Stimulated activated CD8-positive, alpha-beta memory T cell treated with anti-CD3 and anti-CD28 coated beads, Interleukin-2, amount 100 ng/mL, for 48 hours (primary cell): ENCODE measurements at places on chromosomes 12 and 14.

DNA sequence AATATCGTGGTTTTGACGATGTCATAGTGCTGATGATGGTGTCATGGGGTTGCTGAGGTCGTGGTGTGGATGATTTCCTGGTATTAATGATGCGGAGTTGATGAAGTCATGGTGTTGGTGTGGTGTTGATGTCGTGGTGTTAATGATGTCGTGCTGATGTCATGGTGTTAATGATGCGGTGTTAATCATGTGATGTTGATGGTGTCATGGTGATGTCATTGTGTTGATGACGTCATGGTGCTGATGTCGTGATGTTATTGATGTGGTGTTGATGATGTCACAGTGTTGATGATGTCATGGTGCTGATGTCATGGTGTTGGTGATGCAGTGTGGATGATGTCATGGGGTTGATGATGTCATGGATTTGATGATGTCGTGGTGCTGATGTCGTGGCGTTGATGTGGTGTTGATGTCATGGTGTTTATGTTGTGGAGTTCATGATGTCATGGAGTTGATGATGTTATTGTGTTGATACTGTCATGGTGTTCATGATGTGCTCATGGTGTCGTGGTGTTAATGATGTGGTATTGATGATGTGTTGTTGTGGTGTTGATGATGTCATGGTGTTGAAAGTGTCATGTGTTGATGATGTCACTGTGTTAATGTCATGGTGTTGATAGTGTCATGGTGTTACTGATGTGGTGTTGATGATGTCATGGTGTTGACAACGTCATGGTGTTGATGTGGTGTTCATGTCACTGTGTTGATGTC, 48.5 kb upstream of the RIMBP2 start:
- no peak for DNase-seq

DNA sequence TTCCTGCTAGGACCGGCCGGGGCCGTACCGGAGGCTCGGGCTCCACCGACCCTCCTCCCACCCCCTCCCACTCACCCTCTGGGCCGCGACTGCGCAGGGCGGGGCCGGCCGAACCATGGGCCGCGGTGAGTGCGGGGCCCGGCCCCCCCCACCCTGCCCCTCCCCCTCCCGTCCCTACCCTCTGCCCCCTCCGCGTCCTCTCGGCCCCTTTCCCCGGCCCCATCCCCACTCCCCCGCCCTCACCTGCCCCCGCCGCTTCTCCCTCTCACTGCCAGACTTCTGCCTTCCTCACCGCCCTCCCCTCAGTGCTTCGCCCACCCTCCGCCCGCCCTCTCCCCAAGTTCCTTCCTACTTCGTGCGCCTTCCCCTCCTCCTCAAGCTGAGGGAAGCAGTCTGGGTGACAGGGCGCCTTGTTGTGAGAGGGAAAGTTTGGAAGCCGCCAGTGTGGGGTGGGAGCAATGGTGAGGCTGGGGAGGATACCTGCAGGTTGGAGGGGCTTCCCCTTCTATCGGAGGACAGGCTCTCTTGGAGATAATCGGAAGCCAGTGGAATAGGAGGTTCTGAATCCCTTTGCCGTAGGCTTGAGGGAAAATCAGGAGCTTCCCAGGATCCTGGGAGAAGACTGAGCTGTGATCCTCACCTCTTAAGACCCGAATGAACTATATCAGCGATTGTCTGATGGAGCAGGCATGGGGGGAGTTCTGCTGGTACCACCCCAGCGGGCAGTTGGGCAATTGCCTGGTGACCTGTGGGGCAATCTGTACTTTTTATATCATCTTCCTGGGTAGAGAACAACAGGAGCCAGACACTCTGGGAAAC, 472 bp downstream of the MBD6 start:
- DNase-seq, result no peak

DNA sequence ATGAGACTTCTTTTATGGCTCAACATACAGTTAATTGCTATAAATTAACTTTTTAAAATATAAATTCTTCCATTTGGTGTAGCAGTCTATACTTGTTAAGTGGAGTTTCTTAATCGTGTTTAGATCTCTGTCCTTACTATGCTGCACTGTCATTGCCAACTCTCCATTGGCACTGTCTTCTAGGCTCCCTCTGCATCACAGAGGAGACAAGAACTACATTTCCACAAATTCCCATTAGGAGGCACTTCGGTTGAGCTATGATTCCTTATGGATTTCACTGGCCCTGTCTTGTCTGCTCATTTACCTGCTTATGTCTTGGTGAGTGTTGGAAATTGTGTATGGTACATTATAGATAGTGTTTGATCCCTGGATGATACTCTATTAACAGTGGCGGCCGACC, 630.9 kb upstream of the ATXN7L3B start:
- no peak for DNase-seq

DNA sequence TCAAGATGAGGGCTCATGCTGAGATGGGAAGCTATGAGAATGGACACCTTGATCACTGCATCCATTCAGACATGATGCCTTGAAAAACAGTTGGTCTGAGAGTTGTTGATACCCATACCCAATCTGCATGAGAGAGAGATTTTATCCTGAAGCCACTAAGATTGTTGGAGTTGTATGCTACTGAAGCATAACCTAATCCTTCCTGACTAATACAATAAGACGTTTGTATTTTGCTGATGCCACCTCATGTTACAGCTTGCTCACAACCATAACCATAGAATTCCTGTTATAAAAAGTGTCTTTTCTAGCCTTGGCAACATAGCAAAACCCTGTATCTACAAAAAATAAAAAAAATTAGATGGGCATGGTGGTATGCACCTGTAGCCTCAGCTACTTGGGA, 12.7 kb upstream of the SERPINA1 start:
- no peak for DNase-seq

- no peak for DNase-seq
Observed at GRCh38 chr12:40313928-40314327, 89.1 kb downstream of the LRRK2 start.

DNA sequence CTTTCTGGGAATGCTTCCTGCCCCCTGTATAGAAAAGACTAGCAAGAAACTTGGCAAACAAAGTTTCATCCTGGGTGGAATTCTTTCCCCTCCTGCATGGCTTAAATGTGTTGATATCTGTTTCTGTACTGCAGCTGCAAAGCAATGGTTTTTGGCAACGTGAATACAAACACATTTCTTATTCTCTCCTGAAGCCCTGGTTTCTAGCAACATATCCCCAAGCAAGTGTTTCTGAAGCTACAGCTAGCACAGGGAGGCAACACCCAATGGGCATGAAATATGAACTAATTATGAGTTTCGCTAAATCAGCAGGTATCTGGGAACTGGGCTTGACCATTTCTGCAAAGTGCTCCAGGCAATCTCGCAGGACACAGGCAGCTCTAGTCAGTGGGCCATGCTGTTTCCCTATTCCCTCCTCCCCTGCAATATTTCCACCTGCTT, 392.3 kb upstream of the TMPO start:
- DNase-seq, result no peak

GRCh38 chr14:94559638-94560290, 1.5 kb upstream of the SERPINA4 start:
- no peak for DNase-seq

DNA sequence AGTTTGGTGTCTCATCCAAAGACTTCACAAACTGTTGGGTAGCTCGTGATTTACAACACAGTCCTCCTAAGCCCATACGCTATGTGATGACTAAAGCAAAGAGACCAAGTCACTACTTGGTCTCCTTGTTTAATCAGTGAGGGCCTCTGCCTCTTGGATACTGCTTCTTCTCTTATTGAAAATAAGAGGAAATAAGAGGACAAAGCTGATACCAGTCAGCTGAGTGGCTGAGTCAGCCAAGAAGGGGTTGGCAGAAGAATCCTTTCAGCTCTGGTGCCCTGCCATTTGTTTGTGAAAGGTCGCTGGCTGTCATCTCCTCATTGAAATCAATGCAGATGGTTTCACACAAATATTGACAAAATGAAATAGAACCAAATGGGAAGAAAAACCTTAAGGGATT, 67.5 kb upstream of the SLC35F4 start:
- no peak for DNase-seq

DNA sequence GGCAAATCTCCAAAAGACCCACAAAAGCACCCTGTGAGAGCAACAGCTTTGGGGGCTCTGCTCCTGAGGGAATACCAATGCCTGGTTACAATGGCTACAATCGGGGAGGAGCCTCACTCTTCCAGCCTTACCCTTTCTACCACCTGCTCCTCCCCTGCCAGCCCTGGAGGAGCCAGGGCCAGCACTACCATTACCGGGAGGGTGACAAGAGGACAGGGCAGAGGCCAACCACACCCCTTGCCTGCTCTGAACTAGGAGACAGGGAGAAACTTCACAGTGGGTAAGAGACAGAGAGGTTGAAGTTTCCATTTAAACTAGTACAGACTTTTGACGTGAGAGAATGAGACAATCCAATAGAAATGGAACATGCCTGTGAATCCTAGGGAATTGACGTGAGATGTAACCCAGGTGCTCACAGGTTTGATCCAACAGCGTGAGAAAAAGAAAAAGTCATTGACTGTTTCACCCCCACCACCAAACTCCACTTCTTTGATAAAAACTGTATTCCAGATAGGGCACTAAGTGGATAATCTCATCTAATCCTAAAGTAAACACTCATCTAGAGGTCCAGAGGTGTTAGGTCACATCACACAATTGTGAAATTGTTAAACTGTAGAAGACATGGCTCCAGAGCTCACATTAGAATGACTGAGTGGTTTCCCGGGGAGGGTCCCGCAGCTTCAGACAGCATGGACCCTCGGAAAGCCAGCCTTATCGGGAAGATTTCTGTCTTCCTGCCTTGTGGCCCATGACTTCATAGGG, 8.4 kb upstream of the TC2N start:
- no peak for DNase-seq

- no peak for DNase-seq
Observed at GRCh38 chr14:77044783-77045237, 16.3 kb upstream of the IRF2BPL start.

DNA sequence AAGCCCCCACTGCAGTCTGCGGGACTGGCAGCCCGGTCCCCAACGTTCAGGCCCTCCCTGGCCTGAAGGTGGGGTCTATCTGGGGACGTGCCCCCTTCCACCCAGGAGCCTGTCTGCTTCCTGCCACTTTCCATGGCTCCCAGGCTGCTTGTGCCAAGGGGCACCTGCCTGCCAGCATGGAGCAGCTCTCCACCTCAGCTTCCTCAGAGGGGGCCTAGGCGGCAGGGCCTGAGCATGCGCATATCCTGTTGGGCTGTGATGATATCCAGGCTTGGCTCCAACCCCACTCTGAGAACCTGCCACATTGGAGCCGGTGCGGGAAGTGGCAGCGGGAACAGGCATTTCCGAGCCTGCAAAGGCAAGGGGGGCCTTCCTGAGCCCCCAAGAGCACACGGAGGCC, 57.4 kb downstream of the FUT8 start:
- DNase-seq, result no peak

- DNase-seq, result no peak
Observed at GRCh38 chr12:131030472-131031328, 77.0 kb downstream of the ADGRD1 start.

DNA sequence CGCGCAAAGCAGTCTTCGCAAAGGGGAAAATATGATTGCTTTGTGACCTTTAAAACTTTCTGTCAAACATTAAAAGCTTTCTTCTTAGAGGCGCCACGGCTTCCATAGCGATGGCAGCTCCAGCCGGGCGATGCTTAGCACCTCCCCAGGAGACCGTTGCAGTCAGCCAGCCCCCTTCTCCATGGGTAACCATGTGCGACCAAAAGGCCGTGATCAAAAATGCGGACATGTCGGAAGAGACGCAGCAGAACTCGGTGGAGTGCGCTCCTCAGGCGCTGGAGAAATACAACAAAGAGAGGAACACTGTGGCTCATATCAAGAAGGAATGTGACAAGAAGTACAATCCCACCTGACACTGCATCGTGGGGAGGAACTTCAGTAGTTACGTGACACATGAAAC, 12.7 kb upstream of the STON2 start:
- no peak for DNase-seq

DNA sequence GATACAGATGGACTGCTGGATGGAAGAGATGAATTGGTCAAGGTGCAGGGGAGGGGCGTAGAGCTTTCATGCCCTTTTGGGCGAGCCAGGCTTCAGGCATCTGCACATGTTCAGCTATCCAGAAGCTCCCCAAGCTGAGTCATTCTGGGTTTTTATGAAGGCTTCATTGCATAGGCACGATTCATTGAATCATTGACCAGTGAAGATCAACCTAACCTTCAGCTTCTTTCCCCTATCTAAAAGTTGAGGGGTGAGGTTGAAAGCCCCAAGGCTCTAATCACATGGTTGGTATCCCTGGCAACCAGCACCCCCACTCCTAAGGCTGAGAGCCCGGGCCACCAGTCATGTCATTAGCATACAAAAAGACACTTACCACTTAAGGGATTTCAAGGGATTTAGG, 36.3 kb downstream of the RPS29 start:
- DNase-seq, result no peak

DNA sequence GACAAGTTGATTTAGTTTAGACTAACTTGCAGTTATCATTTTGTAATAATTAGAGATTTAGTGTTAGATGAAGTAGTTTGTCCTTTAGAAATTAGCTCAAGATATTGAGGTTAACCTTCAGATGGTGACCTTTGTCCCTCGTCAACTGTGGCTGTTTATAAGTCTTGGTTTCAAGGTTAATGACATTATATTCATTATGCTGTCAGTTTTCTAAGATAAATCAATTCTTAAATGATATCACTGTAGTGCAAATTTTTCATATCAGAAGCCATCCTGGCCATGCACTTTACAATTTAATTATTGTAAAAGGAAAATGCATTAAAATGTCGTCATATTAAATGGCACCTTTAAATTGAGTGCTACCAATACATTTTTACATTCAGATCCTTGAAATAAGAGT, 19.6 kb upstream of the PPFIA2 start:
- DNase-seq, result no peak

GRCh38 chr12:57145460-57146059, 1.9 kb downstream of the LRP1-AS start:
- no peak for DNase-seq

DNA sequence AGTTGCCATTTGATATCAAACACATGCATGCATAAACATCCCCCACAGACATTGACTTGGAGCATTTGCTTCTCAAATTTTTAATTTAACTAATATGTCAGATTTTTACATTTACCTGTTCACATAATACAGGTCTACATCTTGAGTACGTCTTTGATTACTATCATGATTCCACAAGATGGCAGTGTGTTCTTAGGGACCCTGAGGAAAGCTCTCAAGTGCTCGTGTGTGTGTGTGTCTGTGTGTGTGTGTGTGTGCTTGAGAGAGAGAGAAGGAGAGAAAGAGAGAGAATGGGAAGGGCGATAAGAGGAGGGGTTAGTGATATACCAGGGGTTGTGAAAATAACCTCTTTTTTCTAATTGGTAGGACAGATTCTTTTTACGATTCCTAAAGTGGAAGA, 167.1 kb upstream of the OR4E1 start:
- DNase-seq, result no peak
